CD4-positive, alpha-beta T cell treated with Interleukin-15 for 4 hours (primary cell): ENCODE measurements at places on chromosomes 7 and 10.

DNA sequence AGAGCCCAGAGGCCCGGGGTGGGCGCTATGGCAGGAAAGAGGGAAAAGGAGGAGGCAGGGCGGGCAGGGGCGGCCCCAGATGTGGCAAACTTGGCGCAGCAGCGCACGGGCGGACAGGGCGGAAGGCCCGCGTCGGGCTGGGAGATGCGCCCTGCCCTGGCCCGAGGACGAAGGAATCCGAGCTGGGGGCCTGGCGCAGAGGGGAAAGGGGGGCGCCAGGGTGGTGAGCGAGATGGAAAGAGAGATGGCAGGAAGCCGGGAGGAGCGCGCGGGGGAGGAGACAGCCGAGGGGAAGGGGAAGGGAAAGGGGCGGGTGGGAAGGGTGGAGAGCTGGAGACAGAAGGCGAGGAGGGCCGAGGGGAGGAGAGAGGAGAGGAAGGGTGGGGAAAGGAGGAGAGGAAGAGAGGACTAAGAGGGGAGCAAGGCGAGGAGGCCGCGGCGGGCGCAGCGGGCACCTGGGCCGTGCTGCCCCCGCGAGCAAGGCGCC is at the start of gene MARVELD1:
TSS of gene MARVELD1 (plus strand) at position 392 of the 487 bp plus-strand sequence. CDS start 147 bp downstream, outside the sequence.
- no peak for DNase-seq

GRCh38 chr10:91768123-91768522 is 30.1 kb upstream of the TNKS2 start:
- no peak for DNase-seq

GRCh38 chr7:130845581-130846085 is 111.6 kb upstream of the KLF14 start:
- DNase-seq: no peak

DNA sequence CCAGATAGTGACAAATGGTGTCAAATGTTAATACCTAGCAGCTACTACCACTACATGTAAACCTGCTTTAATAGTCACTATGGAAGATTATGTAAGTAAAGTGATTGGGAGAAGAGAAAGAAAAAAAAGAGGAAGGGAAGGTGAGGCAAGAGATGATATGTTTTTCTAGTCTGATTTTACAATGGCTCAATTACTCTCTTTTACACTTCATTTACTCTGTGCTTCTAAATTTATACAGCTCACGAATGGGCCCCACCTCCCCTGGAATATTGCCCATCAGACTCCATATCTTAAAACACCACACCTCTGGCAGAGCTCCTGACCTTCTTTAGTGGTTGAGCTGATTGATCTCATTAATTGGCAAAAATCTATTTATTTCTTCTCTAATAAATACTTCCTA is 28.0 kb upstream of the IKZF1 start:
- no peak for DNase-seq

- no peak for DNase-seq
Observed at GRCh38 chr7:33725111-33726025, 180.0 kb upstream of the BMPER start.

DNA sequence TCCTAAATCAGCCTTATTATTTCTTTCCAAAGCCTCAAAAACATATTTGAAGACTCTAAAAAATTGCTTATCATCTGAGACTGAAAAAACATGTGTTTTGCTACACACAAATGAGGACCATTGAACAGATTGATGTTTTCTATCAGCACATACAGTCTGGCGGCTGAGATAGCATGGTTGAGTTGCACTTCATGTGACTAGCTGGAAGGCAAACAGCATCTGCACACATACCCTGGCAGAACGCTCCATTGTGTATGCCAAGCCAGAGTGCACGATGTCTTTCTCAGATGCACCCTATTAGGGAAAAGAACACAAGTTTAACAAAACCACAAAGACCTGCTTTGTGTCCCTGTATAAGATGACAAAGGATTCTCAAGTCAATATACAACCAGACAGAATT is 33.0 kb downstream of the FAM25A start:
- no peak for DNase-seq

- DNase-seq: no peak
Observed at GRCh38 chr10:79168210-79168609, 99.4 kb downstream of the ZMIZ1 start.

- DNase-seq: peak; percentile 42
Observed at GRCh38 chr7:152145853-152146466, 120.5 kb downstream of the GALNT11 start.

DNA sequence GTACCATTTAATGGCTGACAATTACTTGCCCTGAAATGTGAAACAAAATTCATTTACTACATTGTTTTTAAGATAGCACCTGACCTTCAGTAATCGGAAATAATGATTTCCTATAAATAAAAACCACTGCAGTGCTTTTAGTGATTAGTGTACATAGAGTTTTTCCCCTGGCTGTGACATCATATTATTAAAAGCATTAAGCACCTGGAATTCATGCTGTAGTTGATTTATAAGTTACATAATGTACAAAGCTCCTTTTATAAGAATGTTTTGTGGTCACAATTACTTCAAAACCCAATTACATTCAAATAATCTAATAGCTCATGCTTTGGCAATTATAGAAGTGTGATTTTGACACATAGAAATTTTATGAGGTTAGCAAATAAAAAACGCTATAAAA is 44.3 kb upstream of the EIF4H start:
- no peak for DNase-seq

- no peak for DNase-seq
Observed at GRCh38 chr7:95200741-95201140, 123.6 kb downstream of the PON1 start.

GRCh38 chr10:131642966-131643365 is 257.8 kb upstream of the PPP2R2D start:
- no peak for DNase-seq

DNA sequence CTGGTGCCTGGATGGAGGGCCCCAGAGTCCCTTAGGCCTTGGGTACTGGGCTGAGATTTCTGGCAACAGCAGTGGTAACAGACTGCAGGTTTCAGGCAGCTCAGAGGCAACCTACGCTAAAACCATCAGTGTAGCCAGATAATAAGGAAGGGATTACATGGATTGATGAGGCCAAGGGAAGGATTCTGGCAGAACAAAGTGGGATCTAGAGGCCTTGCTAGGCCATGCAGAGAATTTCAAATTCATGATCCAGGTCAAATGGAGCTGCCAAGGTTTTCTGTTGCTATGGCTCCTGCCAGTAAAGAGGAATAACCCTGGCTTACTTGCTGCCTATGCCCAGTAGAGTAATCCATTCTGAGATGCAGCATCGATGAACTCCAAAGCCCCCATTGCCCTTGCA is 445.7 kb downstream of the ADRA2A start:
- DNase-seq: no peak

GRCh38 chr10:96222441-96222840 is 48.9 kb downstream of the BLNK start:
- no peak for DNase-seq

- no peak for DNase-seq
Observed at GRCh38 chr7:157272351-157273207, 64.2 kb upstream of the DNAJB6 start.

DNA sequence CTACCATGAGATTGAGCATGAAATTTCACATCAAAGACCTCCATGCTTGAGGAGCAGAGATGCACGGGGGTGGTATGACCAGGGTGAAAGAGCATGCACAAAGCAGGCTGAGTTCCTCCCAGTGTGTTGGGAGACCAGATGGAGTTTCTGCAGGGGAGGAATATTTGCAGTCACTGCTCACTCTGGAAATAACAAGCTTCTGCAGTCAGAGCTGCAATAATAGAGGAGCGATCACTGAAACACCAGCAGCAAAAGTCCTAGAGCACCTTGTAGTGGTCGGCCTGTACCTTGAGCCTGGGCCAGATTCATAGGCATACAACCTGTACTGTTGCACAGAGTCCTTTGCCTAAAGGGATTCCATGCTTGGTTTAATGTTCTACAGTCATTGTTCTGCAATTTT is 184.5 kb upstream of the SP8 start:
- no peak for DNase-seq

GRCh38 chr10:103985726-103986125 is 18.8 kb downstream of the SLK start:
- DNase-seq: no peak

- DNase-seq: no peak
Observed at GRCh38 chr10:114491933-114492332, 87.6 kb upstream of the AFAP1L2 start.

- no peak for DNase-seq
Observed at GRCh38 chr10:44402465-44403195, 17.7 kb upstream of the CXCL12 start.

GRCh38 chr7:72403458-72404076 is 8.6 kb downstream of the CALN1 start:
- no peak for DNase-seq

DNA sequence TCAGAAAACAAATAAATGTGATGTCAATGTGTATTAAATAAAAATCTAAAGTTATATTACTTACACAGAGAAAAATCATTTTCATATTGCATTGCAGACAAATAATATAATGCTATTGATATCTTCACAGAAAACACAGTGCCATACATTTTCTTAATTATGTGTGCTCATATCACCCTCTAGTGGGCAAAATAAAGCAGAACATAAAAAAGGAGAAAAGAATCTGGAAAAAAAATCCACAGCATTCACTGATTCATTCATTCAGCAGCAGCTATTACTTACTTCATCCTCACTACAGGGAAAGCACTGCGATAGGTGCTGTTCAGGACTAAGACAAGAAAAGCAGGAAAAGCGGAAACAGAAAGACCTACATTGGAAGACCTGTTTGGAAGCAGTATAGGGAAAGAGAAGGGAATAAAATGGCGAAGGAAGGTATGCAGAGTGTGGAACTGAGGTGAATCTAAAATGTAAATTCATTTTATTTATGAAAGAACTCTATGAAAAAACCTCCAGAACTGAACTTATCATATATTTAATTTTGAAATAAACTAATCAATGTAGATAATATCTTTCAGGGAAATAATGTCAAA is 73.2 kb downstream of the POT1 start:
- DNase-seq: peak; percentile 26

GRCh38 chr7:27745064-27745583 is 5.2 kb downstream of the TAX1BP1 start:
- peak; percentile 13 for DNase-seq

DNA sequence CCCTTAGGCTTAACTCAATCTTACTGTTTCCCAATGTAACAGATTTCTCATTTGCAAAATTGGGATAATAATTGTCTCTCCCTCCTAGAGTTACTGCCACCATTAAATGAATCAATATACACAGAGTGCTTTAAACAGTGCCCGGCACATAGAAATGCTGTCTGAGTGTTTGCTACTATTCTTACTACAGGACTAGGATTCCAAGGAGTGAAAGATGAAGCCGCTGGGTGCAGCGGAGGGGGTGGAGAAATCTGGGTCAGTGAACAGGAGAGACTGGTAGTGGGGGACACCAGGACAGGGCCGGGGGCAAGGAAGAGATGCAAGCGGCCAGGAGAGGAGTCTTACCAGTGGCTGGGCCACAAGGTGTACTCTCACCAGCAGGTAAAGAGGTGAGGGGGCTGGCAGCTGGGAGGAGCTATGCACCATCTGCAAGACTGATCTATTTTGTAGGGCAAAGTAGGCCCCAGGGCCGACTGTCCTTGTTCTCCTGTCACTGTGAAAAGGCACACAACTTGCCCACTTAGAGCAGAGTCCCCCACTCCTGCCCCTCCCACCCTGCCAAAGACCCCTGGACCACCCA is 18.5 kb upstream of the PRRT4 start:
- no peak for DNase-seq

GRCh38 chr7:84941936-84942335 is 244.9 kb downstream of the SEMA3D start:
- no peak for DNase-seq

DNA sequence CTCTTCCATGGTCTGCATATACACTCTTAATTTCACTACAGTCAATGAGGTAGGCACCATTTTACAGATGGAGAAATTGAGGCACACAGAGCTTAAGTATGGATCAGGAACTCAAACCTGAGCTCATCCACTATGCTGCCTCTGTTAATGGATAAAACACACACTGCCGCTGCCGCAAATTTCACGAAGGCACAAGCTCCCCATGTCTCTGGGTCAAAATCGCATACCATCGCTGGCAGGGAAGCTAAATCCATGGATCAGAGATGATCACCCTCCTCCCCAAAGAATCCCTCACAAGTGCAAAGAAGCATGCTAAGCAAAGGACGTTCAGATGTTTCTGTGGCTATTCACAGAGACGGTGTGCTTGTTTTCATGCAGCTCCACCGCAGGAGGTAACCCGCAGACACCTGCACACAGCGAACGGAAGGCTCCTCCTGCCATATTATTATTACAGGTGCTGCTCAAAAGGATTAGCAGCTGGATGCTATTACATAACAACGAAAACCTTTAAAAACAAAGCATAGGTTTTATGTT is 109.3 kb downstream of the UBE2H start:
- DNase-seq: no peak

DNA sequence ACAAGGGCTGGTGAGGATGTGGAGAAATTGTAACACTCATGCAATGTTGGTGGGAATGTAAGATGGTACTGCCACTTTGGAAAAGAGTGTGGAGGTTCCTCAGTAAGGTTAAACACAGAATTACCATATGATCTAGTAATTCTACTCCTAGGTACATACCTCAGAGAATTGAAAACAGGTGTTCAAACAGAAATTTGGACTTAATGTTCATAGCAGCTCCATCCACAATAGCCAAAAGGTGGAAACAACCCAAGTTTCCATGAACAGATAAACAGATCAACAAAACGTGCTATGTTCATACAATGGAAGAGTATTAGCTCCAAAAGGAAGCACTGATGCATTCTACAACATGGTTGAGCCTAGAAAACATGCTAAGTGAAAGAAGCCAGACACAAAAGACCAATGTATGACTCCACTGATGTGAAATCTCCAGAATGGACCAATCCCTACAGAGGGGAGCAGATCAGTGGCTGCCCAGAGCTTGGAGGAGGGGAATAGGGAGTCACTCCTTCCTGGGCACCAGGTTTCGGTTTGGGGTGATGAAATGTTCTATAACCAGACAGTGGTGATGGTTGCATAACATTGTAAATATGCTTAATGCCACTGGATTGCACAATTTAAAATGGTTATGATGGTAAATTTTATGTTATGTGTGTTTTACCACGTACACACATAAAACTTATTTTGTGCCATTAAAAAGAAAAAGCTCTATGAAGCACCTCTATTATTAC is 5.7 kb upstream of the WDR86 start:
- no peak for DNase-seq

DNA sequence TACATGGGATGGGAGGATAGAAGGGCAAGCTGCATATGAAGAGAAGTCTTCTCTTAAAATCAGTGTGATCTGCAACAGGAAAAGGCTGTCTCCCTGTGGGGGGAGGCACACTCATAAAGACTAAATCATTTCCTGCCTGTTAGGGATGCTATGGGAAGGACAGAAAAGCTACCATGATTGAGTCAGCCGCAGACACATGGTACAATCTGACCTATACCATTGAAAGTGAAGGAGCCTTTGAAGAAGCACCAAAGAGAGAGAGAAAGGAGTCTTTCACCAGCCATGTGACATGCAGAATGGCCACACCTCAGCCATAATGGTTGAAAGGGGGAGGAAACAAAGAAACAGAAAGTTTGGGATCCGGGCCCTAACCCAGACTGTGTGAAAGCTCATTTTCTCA is 29.1 kb downstream of the NUDCD3 start:
- peak; percentile 39 for DNase-seq
